ENCODE measurements at places on chromosomes 12 and 14.

- peak; percentile 24 for DNase-seq
Observed at GRCh38 chr14:63388766-63389431, 70.2 kb upstream of the GPHB5 start.

GRCh38 chr12:101498252-101498651 lies 23.1 kb downstream of the SPIC start:
- DNase-seq = no peak

- DNase-seq = no peak
Observed at GRCh38 chr12:95516757-95517156, 34.5 kb downstream of the USP44 start.

DNA sequence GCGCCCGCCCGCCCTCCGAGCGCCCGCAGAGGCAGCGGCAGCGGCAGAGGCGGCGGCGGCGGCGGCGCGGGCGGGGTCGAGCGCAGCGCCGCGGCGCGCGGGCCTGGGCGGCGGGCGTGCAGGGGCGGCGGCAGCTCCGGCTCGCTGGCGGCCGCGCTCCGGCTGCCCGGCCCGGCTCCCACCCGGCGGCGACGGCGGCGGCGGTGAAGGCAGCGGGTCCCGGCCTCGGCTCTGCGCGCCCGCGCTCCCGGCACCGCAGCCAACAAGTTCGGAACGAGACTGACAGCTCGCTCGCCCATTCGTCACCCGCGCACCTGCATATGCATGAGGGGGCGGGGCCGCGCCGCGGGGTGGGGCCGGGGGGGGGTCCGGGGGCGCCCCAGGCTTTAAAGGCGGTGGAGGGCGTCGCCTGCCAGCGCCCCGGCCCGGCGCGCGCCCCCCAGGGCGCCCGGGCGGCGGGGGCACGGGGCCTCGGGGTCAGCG lies at the start of gene JAG2:
Gene JAG2 (minus strand): TSS at position 281 of the 483 bp plus-strand sequence. CDS start 356 bp downstream, outside the sequence.
- peak; percentile 44 for DNase-seq

- no peak for DNase-seq
Observed at GRCh38 chr12:105220150-105220928, 15.6 kb downstream of the APPL2 start.

GRCh38 chr12:107474639-107475539 lies 210.7 kb upstream of the PWP1 start:
- DNase-seq = no peak

GRCh38 chr12:15152868-15153267 lies 68.3 kb downstream of the RERG start:
- no peak for DNase-seq

DNA sequence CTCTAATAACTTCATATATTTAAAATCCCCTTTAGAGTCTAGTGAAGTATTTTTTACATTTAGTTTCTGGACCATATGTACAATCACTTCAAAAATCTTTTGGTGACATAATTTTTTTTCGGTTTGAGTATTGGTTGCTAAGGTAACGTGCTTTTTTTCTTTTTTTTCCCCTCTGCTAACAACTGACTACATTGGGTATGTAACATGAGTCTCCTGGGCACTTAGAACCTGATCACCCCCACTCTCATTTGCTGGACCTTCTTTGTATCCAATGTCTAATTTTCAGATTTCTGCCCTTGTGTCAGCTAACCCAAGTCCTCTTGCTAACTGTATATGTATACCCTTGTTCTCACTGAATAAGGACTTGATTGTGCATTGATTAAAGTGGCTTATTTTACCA lies 592.9 kb upstream of the FLRT2 start:
- no peak for DNase-seq

DNA sequence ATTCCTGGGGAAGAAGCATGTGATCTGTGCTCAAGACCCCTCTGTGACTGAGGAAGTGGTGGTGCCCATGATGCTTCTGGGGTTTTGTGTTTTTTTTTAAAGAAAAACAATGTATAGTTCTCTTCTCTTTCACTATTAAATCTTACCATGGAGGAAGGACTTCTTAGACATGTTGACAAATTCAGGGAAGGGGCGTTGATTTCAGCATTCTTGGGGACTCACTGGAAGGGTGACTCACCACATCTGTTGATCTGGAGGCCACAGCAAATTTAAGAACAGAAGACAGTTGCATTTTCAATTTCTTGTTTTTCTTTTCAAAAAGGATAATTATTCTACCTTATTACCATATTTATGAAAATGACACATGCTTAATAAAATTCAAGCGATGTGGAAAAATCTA lies 152.9 kb upstream of the RTL1 start:
- DNase-seq = no peak

DNA sequence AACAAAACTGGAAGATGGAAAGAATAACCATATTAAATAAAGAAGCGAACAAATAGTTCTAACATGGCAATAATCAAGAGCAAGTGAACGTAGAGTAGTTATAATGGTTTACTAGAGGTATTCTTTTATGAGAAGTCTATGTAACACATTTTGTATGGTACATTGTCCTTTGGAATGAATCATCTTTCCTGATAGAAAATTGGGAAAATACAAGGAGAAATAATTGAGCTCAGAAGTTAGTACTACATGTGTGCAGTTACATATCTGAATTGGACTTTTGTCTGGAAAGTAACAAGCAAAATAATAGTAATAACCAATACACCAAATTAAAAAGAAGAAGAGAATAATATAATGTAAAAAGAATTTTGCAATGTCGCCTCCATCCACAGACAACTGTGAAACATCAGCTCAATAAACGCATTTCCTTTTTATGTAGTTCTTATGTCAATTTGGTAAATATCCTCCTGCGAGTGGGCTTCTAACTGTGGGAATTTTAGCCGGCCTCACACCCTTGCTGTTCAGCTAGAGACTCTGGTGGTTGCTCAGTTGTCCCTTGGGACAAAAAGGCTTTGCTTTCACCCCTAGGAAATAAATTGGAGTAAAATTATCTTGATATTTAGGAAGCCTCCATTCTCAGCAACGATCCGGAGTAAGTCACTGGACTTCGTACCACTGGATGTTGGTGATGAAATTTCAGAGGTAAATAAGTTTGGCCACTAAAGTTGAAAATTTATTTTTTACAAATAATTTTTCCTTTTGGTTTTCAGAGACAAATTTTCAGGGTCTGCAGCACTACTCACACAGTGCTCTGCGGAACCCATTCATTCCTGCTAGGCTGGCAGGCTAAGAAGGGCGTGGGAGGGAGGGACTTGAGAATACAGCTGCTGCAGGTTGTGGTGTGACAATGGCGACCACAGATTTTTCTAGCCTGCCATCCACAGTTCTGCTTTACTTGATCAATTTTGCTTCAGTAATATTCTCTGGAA lies 1.1 kb upstream of the TUBA1A start:
- DNase-seq = no peak

DNA sequence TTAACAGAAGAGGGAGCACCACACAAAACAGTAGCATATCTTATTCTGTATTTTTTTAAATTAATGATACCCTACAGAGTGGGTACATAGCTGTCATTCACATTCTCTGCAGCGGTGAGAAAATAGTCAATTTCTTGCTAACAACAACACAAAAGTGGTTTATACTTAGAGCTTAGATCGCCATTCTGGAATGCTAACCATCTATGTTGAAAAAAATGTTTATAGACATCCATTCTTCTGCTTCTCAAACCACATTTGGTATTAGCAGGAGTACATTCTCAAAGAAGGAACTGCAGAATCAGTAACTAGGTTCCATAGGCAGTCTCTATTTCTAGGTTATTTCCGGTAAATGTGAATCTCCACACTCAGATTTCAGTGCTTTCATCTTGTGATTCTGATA lies 185.9 kb downstream of the PPFIA2 start:
- DNase-seq = no peak

- DNase-seq = no peak
Observed at GRCh38 chr12:14772946-14773345, 30.3 kb downstream of the WBP11 start.

DNA sequence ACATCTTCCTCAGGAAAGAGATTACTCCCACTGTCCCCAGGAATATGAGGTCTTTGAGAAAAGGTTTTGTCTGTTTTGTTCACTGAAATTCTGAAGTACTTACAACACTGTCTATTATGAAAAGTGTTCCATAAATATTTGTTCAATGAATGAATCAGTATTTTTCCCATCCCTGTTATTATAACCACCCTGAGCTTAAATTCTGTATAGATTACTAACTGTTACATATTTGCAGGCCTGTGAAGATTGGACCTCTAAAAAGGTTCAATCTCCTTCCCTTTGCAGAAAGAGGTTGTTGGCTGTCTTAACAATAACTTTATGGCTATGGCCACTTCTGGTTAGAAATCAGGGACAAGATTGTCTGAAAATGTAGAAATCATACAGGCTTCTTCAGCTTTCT lies 174.5 kb upstream of the NPAS3 start:
- no peak for DNase-seq

- DNase-seq = no peak
Observed at GRCh38 chr12:32015036-32015435, 55.8 kb downstream of the RESF1 start.

DNA sequence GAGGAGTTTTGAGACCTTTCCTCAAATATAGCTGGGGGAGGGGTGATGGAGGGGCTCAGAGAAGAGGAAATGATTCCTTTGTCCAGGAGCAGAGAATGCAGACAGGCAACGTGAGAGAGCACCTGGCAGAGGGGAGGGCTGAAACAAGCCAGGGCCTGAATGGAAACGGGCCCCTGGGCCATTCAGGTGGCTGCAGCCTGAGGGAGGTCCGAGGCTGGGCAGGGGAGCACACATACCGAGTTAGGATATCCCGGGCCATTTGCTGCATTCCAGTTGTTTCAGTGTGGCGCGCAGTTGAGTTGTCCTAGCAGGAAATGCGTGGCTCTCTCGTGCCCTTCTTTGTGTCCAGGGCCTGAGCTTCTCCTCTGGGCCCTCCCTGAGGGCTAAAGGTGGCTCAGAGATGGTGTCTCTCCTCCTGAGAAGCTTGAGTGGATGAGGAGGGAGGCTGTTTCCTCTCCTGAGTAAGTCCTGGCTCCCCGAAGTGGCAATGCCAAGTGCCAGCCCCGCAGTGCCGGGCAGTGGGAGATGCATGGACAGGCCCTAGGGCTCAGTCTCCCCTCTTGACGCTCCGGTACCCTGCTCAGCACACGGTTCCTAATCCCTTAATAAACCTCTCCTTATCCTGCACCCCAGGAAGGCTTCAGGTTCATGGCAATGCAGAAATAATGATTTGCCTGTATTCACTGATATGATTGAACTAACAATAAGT lies 85.5 kb upstream of the VRK1 start:
- no peak for DNase-seq

DNA sequence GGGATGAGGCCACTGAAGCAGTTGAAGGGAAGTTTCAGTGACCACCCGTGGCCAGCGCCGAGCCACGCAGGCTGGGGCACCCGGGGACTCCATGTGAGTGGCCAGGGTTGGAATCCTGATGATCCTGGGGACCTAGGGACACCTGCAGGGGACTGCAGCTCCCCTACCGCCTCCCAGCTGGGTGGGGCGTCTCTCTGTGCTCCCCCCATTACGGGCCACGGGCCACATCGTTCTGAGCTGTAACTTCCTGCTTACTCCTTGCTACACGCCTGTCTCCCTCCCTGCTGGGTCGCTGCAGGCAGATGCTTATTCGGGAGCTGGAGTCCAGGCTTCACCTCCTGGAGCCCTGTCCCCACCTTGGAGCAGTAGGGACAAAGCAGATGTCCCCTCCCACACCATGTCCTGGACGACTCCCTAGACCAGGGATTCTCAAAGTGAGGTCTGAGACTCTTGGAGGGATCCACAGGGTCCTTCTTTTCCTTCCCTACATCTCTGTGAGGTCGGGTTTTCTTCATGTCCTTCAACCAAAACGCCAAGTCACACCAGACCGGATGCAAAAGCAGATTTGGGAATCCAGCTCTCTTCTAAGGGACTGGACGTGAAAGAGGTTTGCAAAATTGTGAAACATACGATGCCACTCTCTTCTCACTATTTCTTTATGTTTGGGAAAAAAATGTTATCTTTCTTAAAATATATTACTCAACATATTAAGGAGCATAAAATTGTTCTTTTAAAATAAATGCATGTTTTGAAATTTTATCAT lies 85.9 kb upstream of the NCOR2 start:
- DNase-seq = no peak

GRCh38 chr12:30457621-30458289 lies 237.9 kb downstream of the IPO8 start:
- DNase-seq = no peak

Data from CD4-positive, alpha-beta T cell treated with Interferon gamma for 1 hour (primary cell).